ENCODE measurements at places on chromosomes 13 and 19.
A peak's percentile ranks its signal among the peaks of the same experiment; 100 is the strongest.

GRCh38 chr19:18262144-18262543 lies 12.1 kb downstream of the IQCN start:
- DNase-seq: peak; percentile 13

- DNase-seq: no peak
These were observed 1198.5 kb downstream of the EFNB2 start for GRCh38 chr13:105336706-105337576.

- DNase-seq: no peak
These were observed 21.6 kb downstream of the LTBP4 start for GRCh38 chr19:40622773-40623075.

GRCh38 chr19:17259118-17259780 lies 5.3 kb downstream of the USHBP1 start:
- DNase-seq: no peak

GRCh38 chr19:55676383-55676782 lies 1.4 kb downstream of the EPN1 start:
- no peak for DNase-seq

GRCh38 chr13:20394169-20394501 lies 131.5 kb downstream of the CRYL1 start:
- no peak for DNase-seq

GRCh38 chr19:50711805-50712204 lies 7.8 kb downstream of the SHANK1 start:
- no peak for DNase-seq

DNA sequence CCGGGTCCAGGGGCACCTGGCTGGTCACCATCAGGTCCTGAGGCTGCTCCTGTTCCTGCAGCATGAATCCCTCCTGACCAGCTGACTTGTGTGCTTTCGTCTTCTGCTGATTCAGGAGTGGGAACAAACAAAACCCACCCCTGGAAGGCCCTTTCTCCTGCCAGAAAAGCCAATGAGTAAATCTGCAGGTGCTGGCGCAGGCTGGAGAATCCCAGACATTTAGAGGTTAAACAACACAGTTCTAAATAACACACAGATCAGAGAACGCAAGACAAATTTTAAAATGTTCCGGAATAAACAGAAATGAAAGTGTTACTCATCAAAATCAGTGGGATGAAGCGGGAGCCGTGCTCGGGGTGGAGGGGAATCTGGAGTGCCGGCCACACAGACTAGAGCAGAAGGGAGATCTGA lies 60.6 kb upstream of the C13orf46 start:
- no peak for DNase-seq

DNA sequence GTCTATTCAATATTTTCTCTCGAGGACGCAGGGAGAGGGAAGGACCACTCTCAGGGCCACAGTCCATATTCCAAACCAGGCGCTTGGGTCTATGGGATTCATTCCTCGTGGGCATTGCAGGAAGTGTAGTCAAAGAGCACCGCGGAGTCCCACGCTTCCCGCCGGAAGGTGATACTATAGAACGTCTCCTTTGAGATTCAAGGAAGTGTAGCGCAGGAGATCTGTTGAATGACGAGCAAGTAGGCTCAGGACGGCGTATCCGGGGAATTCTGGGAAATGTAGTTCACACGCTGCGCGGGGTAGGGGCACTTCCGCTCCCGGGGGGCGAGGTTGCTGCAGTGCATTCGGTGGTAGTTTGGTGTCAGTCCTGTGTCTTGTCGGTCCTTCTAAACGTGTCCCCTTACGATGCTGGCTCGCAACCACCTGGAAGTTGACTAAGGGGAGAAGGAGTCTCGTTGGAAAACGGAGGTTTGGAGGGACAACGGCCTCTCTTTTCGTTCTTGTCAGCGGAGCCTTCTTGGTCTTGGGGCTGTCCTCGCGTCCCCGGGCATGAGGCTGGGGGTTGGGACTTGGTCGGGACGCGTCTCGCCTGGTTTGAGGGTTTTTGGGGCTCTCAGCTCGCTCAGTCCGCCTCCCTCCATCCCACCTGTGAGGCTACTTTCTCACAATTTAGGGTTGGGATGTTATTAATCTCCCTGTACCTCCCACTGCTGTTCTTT lies at the start of gene ZNF284:
Gene ZNF284, plus strand, starts transcription at position 336 of the 719 bp plus-strand sequence. CDS start 4,231 bp downstream, outside the sequence.
- DNase-seq: peak; percentile 94

DNA sequence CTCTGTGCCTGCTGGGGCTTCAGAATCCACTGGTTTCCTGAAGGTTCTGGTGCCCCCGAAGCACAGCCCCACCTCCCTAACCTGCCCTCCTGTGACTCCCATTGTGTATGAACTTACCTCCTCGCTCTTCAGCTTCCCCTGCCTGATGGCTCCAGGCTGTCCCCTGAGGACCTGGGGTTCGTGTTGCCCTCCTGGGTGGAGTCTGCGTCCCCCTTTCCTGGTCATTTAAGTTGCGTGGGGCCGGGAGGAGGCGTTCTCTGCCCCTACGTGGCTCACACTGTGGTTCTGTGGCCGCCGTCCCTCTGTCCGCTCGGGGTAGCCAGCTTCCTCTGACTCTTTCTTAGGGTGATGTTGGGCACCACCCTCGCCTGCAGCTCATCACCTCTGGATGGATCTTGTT lies 13.9 kb downstream of the TFDP1 start:
- no peak for DNase-seq

DNA sequence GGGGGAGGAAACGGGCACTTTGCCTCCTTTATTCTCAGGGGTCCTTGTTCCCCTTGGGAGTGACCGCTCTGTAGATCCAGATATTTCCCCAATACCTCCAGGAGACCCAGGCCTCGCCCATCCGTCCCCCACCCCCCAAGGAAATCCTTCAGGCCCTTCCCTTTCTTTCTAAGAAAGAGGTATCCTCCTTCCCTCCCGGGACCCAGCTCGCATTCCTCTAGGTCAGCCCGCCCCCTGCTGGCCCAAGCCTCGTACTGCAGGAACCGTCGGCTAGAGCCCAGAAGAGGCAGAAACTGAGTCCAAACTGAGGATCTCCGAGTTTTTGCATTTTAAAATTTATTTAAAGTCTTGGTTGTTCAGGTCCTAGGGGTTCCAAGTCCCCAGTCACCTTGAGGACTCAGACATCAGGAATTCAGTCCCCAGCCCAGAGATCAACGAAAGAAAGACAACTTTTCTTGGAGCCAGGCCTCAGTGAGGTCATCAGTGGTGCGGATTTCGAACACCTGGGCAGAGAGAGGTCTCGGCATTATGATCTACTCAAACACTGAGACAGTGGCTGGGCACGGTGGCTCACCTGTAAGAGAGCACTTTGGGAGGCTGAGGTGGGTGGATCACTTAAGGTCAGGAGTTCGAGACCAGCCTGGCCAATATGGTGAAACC lies 7.5 kb upstream of the LRFN1 start:
- DNase-seq: peak; percentile 89

DNA sequence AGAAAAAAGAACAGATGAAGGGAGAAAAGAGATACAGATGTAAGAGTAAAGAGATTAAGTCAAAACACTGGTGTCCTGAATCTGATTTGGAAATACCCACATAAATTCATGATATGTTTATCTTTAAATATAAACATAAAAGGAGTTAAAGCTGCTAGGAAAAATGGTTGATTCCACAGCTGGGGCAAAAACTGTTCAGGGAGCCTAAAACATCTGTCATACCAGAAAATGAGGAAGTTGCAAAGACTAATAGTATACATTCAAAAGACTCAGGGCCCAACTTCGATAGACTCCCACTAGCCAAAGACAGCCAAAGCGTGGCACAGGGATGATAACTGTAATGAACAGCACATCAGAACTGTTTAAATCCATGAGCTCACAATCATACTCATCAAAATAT lies 62.0 kb downstream of the ABCC4 start:
- DNase-seq: no peak

- DNase-seq: no peak
These were observed 178.9 kb downstream of the ITGBL1 start for GRCh38 chr13:101631395-101631794.

- DNase-seq: no peak
These were observed 62.8 kb upstream of the CEACAM8 start for GRCh38 chr19:42657556-42657955.

DNA sequence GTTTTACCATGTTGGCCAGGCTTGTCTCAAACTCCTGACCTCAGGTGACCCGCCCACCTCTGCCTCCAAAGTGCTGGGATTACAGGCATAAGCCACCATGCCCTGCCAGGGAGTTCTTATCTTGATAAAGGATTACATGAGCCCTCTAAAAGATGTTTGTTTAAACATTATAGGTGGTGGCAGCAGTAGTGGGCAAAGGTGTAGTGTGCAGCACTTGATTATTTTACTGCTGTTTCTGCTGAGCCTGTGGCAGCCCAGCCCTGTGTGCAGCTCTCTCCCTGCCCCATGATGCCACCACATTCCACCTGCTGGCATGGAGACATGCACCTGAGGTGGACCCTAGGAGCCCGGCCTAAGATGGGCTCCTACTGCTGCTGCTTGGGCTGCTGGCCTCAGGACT lies 54.0 kb downstream of the ZNF429 start:
- no peak for DNase-seq

DNA sequence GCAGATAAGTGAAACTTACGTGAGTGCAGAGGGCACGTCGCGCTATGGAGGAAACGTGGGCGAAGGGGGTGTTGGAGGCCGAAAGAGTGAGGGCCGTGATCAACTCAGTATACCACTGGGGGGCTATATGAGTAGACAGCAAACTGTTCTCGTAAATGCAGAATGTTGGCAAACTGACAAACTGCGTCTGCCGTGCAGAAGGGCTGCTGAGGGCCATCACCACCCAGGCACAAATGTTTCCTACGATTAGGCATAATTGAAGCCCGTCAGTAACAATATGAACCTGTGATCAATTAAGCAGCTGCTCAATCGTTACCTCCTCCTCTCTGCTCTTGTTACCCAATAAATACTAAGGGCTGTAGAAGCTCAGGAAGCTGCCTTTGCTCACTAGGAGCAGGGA lies 17.3 kb upstream of the MADCAM1 start:
- no peak for DNase-seq

DNA sequence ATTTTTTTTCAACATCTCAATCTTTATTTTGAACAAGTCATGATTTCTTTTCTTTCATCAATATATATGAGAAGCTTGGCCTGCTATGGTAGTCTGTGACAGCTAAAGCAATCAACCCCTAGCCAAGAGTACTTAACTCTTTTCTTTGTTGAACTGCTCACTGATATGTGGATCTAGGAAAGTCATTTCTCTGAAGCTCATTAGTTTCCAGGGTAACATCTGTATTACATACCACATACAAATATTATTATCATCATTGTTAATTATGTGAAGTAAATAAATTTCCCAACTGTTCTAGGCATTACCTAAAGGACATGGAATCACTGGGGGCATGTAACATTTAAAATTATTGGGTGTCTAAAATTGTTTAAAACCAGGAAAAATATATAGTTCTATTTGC lies 267.3 kb downstream of the DCT start:
- no peak for DNase-seq

DNA sequence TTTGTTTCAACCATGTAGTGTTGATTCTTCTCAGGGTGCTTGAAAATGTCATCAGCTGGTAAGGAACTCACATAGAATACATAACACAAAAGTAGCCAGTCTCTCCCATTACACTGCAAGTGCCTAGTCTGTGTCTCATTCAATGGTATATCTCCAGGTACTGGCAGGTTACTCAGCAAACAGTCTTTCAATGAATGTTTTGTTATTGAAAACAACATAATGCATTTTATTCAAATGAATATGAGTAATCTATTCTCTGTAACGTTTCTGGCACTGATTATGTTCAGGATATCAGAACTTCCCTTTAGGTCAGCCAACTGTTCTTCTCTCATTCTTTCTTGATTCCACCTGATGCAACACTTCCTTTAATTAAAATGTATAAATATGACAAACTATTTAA lies 68.0 kb upstream of the SLITRK1 start:
- DNase-seq: no peak

GRCh38 chr13:21670006-21670882 lies 629 bp upstream of the FGF9 start:
- peak; percentile 83 for DNase-seq

DNA sequence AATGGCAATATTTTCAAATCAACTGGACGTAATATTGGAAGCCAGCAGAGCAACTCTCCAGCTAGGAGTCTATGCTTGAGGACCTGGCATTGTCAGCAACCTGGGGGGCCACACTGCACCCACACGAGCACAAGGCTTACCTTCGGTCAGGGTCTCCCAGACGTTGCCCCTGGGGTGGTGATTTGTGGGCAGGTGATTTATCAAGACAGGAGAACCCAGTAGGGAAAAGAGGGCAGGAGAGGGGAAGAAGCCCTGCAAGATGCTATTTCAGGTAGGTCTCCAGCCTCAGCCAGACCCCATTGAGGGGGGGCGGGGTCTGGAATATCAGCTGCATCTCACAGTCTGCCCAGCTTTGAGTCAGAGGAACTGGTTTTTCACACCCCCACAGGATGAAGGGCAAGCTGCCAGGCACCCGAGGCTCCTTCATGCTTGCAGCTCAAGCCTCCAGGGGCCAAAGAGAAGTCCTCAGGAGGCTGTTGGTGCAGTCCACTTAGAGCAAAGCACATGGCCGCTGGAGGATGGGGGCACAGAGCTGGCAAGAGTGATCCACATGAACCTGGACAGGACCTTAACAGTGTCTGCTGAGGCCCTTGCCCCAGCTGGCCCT lies 80.9 kb upstream of the UQCRFS1 start:
- no peak for DNase-seq

GRCh38 chr13:51636349-51636890 lies 52.2 kb downstream of the WDFY2 start:
- DNase-seq: no peak

GRCh38 chr19:35641515-35642151 lies at the start of gene ETV2:
Gene ETV2 (plus strand): TSS chr19:35641745. CDS start chr19:35642461, 716 bp downstream.
- peak; percentile 59 for DNase-seq

- DNase-seq: no peak
These were observed 265.6 kb downstream of the TDRD3 start for GRCh38 chr13:60662595-60662994.

- DNase-seq: no peak
These were observed 2.9 kb downstream of the ZNF792 start for GRCh38 chr19:34960940-34961679.

DNA sequence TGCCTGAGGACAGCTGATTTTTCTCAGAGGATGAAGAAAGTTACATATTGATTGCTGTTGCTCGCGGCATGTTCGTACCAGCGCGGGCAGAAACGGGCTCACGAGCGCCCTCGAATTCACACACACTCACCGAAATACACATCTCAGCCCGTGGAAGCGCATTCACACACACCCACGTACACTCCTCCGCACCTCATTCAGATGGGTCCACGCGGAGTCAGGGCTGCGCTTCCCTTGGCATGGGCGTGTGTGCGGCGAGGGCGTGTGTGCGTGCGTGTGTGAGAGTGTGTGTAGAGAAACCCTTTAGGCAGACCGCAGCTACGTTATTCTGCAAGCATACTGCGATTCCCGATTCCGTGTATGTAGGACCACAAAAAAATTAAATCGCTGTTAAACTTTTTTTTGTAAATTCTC lies 2.1 kb upstream of the PCDH17 start:
- DNase-seq: no peak

GRCh38 chr19:8663920-8664670 lies 33.7 kb downstream of the NFILZ start:
- DNase-seq: no peak

GRCh38 chr19:14168259-14168972 lies 32.0 kb upstream of the ASF1B start:
- DNase-seq: no peak

DNA sequence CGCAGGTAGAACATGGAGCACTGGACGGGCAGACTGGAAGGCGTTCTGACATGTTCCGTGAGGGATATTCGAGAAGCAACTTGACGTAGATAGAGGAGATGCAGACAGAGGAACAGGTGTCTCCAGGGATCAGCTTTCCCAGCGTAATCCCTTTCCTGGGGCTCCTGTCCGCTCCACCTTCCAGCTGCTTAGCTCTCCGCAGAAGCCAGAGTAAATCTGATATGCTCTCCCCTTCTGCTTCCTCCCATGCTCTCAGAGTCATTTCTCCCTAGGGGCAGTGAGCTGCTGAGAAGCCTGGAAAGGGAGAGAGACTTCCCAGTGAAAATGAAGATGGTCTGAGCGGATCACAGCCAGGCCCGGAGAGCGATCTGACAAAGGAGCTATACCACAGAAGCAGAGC lies 23.0 kb upstream of the OLFM4 start:
- DNase-seq: no peak

All from right hindlimb (tissue), 1 donor.